Stimulated activated naive B cell treated with anti-CD40 and anti-IgM and Interleukin-4, amounts not matched to agents 10 μg/mL and 1 μg/mL and 100 μg/mL, for 72 hours (primary cell): ENCODE measurements at places on chromosomes 5 and 9.

DNA sequence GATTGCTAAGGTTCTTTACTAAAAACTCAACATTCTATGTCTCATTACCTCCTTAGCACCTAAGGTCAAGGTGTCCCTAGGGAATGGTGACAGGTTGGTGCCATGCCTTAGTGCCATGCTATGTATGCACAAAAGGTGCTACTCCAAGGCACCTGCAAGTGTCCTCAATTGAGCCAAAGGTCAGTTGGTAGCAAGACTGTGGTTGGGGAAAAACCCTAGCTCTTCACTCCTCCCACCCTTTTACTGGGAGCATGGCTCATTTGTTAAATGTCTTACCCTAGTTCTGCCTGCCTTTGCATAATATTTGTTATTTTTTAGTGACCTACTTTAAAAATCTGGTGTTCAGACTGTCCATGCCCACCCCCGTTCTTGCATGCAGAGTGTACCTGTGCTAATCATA, 17.0 kb downstream of the ACO1 start:
- peak; percentile 16 for DNase-seq

- no peak for DNase-seq
These were observed 155.2 kb downstream of the BAAT start for GRCh38 chr9:101229606-101230005.

- DNase-seq, result no peak
These were observed 60.2 kb upstream of the SLC25A51 start for GRCh38 chr9:37963936-37964739.

DNA sequence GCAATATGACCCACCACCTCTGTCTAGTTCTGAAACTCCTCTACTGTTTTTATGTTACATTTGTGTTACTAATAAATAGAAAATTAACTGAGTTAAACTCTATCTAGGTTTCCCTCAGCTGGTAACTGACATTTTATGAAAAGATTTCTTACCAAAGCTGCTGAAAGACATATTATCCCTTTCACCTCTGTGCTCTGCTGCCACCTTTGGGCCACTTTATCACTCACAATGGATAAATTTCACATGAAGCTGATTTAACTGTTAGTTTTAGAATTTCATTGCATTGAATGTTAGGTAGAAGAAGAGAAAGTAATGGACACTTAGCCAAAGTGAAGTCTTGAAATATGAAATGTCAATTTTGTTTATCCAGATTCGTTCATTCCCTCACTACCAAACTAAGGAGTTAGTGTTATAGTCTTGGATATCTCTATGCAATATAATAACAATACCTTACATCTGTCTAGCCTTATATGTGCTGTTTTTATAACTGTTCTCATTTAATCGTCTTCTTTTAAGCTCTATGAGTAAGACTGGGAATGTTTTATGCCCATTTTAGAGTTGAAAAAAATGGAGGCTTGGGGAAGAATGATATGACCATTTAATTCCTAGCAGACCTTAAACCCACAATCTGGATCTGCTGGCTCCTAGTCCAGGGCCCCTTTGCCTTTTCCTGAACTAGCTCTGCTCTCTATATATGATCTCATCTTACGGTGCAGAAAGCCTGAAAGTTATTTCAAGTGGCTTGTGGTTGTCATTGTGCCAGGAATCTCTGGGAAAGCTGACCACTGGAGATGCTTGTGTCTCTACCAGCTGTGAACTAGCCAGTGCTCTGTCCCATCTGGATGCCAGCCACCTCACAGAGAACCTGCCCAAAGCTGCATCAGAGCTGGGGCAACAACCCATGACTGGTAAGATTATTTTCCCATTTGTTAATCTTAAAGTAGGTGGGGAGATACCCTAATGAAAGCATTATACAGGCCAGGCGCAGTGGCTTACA, 97.1 kb downstream of the GOLPH3 start:
- no peak for DNase-seq

- DNase-seq, result no peak
These were observed 27.4 kb upstream of the ANKRD33B start for GRCh38 chr5:10536511-10536910.

- DNase-seq, result no peak
These were observed 4.8 kb downstream of the NR2F1 start for GRCh38 chr5:93587597-93588351.

DNA sequence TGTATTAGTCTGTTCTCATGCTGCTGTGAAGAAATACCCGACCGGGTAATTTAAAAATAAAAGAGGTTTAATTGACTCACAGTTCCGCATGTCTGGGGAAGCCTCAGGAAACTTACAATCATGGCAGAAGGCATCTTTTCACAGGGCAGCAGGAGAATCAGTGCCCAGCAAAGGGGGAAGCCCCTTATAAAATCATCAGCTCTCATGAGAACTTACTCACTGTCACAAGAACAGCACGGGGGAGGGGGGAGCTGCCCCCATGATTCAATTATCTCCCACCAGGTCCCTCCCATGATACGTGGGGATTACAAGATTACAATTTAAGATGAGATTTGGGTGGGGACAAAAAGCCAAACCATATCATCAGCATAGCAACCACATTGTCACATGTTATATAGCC, 102.5 kb downstream of the GPBP1 start:
- no peak for DNase-seq

- DNase-seq, result no peak
These were observed 24.0 kb upstream of the DAB2IP start for GRCh38 chr9:121627427-121627826.

GRCh38 chr5:127799293-127799905, 96.2 kb downstream of the CCDC192 start:
- DNase-seq, result no peak

DNA sequence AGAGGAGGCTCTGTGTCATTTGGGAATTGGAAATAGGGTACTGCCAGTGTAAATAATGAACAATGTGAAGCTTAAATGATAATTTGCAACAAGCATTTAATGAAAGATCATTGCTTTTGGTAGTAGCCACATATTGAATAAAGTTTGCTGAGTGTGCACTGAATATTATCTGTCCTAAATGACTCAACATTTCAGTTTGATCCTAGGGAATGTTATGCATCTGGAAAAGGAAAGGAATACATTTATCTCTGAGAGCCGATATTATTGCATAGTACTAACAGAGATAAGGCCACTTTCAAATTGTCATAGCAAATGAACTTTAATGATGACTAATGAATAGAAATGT, 8.7 kb upstream of the ELL2 start:
- DNase-seq, result no peak

- no peak for DNase-seq
These were observed 266.4 kb downstream of the ZNF608 start for GRCh38 chr5:124480022-124480421.

DNA sequence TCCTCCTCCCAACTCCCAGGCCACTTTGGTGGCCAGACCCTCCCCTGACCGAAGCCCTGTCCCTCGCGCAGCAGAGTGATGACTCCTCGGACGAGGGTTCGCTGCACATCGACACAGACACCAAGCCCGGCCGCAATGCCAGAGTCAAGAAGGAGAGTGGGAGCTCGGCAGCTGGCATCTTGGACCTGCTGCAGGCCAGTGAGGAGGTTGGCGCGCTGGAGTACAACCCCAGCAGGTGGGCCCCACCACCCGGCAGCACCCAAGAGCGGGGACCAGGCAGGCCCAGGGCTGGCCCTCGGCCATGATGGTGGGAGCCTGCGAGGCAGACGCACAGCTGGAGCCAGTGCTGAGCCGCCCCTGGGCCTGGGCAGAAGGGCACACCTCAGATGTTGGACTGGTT, 90.6 kb downstream of the PHF2 start:
- DNase-seq, result no peak

DNA sequence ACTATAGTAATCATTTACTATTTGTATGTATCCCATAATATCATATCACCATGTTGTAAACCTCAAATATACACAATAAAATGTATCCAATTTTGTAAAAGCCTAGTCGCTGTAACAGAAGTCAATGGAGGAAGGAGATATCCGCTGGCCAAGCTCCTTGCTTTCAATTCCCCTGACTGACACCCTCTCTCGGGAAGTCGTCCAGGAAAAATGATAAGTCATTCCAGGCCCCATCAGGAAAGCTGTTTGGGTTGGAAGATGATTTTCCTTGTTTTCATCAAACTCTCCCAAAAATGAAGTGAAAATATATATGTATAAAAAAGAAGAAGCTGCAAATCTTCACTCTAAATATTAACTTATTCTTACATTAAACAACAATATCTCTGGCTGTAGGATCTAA, 52.2 kb upstream of the GABRB2 start:
- DNase-seq, result no peak

DNA sequence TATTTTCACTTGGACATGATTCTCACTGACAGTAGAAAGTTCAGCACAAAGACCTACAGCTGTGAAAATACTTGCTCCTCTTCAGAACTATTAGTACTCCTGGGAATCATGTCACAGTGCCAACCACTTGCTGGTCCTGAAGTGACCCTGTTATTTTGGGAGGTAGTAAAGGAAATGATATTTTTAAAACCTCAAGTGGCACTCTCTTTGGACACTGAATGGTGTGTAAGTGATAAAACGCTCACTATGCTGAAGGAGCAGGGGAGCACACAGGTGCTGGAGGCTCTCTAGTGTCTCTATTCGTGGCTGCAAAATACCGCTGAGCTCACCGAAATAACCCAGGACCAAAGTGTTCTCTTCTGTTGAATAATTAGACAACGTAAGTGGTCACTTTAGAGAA, 76.9 kb upstream of the SPATA31D4 start:
- DNase-seq, result no peak
